ENCODE measurements at places on chromosomes 5 and 9.

- no peak for DNase-seq
Observed at GRCh38 chr5:88092358-88092757, 176.3 kb downstream of the TMEM161B start.

- no peak for DNase-seq
Observed at GRCh38 chr5:17989567-17990563, 355.6 kb downstream of the TAF11L14 start.

- no peak for DNase-seq
Observed at GRCh38 chr5:155522540-155522939, 509.0 kb downstream of the KIF4B start.

DNA sequence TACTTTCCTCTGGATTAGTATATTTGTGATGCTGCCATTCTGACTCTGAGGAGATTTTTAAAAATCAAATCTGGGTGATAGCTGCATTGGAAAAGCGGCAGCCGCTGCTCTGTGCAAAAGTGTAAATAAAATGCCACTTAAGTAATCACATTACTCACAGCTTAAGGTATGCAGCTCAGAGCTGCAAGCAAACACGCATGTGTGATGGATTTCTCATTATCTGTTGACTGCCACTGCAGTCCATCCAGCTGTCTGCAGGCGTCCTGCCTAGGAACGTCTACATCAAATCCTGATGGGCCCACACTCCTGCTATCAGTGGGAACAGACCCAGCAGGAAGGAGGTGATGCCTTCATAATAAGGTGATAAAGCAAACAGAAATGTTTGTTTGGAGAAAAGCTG lies 216.9 kb downstream of the SPOCK1 start:
- DNase-seq = no peak

- DNase-seq = no peak
Observed at GRCh38 chr5:110045158-110045557, 355.4 kb downstream of the MAN2A1 start.

- peak; percentile 93 for DNase-seq
Observed at GRCh38 chr9:128892221-128892921, 10.4 kb downstream of the LRRC8A start.

DNA sequence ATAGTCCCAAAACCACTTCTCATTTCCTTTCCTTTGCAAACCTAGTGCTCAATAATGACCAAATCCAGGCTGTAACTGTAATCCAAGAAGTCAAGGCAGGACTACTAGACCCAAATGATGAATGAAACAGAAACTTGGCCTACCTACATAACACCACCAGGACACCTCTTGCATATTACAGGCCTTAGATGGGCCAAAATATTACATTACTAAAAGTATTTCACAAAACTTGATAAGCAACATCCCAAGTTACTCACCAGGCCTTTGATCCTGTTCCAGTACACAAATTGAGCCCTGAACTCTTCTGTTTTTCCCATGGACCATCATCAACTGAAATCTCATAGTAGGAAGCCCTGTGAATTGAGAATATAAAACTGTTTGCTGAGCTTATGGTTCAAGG lies 34.8 kb downstream of the NADK2 start:
- no peak for DNase-seq

GRCh38 chr9:121700165-121700831 lies 48.9 kb downstream of the DAB2IP start:
- no peak for DNase-seq

DNA sequence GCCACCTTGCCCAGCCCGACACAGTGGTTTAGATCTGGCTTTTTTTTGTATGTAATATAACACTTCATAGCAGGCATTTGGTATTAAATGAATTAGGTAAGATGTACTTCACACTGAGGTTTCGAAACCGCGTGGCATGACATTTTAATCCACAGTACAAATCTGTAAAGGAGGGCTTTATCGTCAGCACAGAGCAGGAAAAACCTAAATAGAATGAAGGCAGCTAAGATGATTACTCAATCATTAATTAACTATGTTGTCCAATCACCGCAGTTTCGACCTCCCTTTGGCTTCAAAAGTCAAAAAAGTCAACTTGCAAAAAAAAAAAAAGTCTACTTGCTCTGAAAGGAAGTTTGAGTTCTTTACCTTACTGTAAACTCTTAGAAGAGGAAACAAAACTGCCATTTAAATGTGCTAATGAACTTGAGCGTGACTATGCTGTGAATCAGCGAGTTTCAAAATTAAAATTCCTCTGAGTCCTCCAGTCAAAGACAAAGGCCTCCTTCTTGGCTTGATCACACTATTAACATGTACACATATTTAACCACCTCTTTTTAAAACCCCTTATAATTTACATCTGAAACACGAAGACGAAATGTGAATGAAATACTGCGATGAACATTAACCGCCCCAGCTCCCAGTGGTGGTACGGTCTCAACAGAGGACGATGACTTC lies 698 bp upstream of the SEC24A start:
- DNase-seq = no peak

- DNase-seq = no peak
Observed at GRCh38 chr9:23123048-23123632, 676.5 kb downstream of the DMRTA1 start.

DNA sequence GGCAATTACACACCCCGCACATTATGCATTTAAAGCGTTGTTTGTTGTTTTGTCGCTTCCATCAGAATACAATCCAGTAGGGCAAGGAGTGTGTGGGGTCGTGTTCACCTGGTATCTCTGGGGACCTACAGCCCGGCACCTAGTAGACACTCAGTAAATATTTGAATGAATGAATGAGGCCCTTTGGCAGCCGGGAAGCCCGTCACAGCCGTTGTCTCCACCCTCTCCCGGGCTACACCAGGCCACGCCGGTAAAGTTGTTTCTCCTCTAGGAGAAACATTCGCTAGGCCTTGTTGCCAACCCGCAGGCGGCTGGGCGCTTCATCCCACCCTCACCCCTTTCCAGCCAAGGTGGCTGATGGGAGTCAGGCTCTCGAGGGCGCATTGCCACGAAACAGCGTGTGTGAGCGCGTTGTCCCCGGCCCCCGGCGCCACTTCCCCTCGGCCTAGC lies 876 bp upstream of the JAK2 start:
- peak; percentile 34 for DNase-seq

- no peak for DNase-seq
Observed at GRCh38 chr9:32382565-32383320, 1.7 kb upstream of the ACO1 start.

GRCh38 chr5:74183041-74183440 lies 457.5 kb downstream of the ENC1 start:
- DNase-seq = no peak

GRCh38 chr5:116402235-116402634 lies 172.4 kb downstream of the SEMA6A start:
- DNase-seq = no peak

DNA sequence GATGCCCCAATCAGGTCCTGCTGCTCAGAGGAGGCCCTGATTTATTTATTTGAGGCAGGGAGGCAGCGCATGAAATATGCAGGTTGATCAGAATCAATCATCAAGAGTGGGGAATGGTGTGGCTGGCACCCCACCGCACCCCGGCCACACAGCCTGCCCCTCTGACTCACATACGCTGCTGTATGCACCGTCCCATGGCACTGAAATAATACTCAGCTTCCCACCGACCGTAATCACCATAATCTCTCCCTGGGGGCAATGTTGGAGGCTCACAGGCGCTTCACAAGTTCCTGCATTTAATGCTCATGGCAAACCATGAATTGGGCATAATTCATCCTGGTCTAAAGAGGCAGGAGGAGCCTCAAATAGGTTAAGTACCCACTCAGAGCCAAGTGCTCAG lies 141.2 kb upstream of the TBC1D2 start:
- no peak for DNase-seq

DNA sequence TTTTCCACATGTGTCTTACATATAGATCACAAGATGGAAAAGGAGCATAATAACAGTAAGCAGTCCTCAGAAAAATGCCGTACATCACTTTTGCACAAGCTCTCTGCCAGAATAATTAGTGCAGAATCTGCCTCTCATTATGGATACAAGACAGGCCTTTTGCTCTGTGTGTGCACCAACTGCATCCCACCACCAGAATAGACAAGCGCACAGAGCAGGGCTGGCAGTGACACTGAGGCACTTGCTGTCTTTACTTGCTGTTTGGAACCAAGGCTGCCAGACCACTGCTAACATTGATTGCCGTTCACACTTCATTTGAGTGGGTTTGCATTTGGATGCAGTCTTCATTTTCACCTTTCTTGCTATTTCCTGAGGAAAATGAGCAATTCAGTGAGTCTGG lies 741.3 kb downstream of the TLE1 start:
- DNase-seq = no peak

DNA sequence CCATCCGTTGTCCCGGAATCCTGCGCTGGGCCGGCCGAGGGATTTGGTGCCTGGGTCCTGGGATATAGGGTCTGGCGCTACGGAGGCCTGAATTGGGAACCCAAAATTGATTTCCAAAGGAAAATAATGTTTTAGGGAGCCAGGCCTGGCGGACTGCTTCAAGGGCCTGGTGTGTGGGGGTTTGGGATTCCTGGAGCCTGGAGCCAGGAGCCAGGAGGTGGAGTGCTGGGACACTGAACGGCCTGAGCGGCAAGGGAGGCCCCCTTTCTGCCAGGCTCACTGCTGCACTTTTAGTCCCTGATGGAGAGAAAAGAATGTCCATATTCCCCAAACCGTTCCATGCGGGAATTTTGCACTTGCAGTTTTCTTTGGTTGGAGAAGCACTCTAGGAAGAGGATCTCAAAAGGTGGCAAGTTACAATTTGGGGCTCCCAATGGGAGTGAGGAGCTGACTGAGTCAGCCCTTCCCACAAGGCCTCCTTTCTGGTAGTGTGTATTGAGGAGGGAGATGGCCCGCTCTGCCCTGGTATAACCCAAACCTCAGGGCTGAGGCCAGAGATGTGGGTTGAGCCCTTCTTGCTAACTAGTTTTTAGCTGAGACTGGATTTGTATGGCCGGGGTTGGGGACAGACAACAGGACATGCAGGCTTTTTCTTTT lies 2.2 kb downstream of the LMX1B start:
- no peak for DNase-seq

- DNase-seq = peak; percentile 8
Observed at GRCh38 chr5:146048994-146049703, 56.2 kb downstream of the PLAC8L1 start.
